ENCODE measurements at places on chromosomes 7 and 10.

DNA sequence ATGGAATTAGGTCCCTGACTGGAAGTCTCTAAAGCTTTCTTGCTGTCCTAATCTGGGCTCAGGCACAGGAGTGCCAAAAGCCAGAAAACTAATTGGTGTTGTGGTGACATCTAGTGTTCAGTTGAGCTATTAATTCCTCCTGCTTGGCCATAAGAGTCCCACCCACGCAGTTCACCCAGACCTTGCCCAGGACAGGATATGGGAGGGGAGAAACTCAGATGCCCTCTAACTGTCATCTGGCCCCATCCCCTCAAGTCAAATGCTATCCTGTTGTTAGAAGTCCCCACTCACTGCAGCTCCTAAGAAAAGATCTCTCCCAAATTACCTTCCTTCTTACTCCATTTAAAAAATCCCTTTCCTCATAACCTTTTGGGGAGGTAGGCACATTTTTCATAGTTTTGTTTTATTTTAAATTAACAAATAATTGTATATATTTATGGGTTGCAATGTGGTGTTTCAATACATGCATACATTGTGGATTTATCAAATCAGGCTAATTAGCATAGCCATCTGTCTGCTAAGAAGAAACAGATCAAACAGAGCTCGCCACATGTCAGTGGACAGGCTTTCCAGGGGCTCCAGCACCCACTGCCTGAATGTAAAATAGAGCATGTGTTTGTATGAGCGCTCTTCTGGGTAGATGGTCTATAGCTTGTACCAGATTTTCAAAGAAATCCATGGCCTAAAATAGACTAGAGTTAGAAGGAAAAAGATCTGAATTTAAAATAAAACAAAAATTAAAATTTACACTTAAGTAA, 84.0 kb downstream of the GSAP start:
- peak; percentile 88 for DNase-seq

- DNase-seq = no peak
Observed at GRCh38 chr7:29112721-29113120, 33.6 kb downstream of the CPVL start.

DNA sequence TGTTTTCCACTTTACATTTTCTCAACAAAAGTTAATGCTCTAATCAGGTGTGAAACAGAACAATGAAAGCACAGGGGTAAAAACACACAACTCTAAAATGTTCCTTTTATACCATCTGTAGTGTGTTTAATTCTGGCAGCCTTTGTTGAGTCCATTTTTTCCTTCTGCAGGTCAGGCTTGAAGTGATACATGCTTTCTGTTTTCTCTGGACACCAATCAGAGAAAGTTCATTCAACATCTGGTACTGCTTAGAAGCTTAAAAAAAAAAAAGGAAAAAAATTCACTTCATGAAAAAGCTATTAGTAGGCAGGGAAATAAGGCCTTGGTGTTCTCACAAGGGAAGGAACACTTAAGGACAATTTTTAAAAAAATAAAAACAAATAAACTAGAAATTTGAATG, 231.3 kb upstream of the RHOBTB1 start:
- peak; percentile 46 for DNase-seq

DNA sequence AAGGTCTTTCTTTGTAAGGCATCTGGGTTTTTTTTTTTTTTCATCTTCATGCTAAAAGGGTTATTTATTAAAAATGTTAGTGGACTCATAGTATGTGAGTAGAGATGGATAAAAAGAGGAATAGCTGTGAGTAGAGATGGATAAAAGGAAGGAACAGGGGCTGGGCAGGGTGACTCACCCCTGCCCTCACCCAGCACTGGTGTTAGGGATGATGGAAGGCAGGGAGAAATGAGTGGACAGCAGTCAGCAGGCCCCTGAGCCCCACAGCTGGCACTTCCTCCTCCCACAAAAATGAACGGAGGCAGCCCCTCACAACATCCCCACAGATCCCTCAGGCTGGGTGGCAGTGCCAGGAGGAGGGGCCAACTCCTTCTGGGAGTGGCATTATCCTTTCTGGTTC, 39.3 kb downstream of the ANTXRL start:
- peak; percentile 32 for DNase-seq

DNA sequence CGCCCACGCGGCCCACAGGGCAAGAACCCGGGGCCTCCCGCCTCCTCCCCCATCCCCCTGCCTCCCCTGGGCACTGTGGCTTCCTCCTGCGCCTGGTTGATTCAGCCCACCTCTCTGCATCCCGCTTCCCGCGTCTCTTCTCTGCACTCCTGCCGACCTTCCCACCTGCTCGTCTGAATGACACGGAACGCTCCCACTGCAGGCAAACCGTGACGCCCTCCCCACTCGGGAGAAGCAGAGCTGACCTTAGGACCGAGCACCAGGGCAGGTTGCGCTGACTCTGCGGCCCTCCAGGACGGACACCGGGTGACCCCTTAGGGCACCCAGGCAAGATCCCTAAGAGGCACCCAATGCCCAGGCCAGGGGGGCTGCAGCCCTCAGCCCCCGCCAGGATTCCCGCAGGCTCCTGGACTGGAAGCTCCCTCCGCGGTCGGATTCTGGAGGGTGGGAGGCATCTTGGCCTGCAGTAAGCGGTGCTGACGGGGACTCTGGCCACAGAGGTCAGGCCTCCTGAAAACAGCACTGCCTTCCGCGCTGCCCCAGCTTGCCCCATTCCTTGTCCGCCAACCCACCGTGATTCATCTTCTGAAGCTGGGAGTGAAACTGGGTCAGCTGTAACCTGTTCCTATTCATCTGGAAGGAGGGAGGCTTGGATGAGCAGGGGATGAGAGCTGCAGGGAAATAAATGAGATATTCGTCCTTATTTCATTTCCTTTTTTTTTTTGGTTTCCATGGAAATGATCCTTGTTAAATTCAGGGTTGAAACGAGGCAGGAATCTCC, 990 bp downstream of the CALML3 start:
- no peak for DNase-seq

DNA sequence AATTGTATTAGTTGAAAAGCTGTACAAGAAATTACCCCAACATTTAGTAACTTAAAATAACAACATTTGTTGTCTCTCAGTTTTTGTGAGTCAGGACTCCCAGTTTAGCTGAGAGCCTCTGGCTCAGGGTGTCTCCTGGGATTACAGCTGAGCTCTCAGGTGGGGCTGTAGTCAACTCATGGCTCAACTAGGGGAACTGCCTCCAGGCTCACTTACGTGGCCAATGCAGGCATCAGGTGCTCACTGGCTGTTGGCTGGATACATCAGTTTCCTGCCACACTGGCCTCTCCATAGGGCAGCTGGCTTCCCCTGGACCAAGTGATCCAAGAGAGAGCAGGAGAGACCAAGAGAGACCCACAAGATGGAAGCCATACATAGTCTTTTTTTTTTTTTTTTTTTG, 17.5 kb downstream of the CCNY start:
- no peak for DNase-seq

DNA sequence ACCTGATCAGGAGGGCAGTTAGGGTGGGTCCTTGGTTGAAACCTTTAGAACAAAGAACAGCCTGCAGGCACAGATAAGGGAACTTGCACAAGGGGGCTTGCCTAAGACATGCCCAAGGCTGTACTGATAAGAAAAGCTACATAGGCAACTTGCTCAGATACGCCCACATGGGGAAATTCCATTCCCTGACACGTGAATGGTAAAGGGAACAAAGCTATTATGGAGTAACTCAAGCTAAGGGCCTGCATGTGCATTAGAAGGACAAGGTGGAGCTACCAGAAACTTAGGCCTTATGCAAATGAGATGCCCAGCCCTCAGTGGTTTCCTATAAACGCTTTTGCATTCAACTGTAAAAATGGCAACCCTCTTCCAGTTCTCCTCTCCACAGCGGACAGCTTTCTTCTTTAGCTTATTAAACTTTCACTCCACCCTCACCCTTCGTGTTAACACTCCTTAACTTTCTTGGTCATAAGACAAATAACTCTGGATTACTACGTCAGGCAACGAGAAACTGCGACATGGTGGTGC, 1192.1 kb upstream of the CELF2 start:
- DNase-seq = no peak

DNA sequence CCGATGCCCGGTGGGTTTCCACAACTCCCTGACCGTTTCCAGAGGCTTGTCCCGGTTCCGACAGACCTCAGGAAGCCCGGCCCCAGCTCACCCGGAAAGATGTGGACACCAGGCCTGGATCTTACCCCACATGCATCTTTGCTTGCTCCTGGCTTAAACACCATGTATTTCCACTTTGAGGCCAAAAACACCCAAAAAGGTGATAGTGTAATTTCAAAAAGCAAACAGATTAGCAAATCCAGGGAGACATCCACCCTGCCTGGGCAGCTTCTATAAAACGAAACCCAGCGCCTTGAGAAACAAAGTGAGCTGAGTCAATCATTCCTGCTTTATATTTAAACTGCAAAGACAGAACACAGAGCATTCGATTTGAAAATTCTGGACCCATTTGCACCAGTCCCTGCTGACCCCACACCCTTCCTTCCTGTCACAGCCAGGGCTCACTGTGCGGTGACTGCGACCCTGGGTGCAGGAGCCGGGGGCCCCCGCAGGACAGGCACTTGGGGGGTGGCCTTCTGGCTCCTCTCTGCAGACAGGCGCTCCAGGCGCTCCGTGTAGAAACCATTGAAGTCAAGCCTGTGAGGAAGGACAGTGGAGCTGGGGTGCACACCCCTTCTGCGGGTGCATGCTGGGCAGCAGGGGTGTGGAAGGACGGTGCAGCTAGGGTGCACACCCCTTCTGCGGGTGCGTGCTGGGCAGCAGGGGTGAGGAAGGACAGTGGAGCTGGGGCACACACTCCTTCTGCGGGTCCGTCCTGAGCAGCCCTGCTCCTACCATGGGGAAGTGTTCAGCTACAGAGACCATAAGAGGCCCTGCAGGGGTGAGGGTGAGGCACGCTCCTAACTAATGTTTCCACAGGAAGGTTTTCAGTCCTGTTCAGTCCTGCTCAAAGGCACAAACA, 2.9 kb upstream of the ADAM8 start:
- no peak for DNase-seq

DNA sequence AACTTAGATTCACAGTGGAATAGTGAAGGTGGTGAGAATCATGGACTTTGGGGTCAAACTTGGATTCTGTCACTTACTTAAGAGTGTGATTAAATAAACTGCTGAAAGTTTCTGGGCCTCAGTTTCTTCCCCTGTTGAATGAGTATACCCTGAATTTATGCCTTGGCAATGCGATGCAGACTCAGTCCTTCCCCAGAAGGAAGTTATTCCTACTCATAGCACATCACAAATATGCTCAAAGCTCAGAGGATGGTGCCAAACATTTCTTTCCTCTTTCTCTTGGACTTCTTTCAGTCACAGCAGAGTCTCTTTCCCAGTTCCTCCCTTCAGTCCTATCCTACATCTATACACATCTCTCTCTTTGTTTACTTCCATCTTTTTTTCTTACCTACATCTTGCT, 45.1 kb downstream of the ASB4 start:
- no peak for DNase-seq

- DNase-seq = no peak
Observed at GRCh38 chr7:8592167-8592566, 158.8 kb downstream of the NXPH1 start.

DNA sequence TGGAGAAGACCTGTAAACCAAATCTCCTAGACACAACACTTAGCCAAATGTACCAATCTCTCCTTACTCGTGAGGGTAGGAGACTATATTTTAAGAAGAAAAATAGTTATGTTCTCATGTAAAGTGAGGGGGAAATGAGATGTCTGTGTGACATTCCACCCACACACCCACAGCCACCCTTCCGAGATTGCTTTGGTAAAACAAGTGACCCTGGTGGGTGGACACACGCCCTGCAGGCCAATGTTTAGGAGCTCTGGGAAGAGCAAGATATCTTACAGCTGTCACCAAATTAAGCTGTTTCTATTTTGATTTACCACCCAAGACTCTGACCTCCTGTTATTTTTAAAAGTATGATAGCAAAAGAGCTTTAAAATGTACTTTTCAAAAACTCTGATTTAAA, 147.2 kb upstream of the PFKP start:
- no peak for DNase-seq

- DNase-seq = no peak
Observed at GRCh38 chr10:1243486-1244234, 187.5 kb downstream of the WDR37 start.

DNA sequence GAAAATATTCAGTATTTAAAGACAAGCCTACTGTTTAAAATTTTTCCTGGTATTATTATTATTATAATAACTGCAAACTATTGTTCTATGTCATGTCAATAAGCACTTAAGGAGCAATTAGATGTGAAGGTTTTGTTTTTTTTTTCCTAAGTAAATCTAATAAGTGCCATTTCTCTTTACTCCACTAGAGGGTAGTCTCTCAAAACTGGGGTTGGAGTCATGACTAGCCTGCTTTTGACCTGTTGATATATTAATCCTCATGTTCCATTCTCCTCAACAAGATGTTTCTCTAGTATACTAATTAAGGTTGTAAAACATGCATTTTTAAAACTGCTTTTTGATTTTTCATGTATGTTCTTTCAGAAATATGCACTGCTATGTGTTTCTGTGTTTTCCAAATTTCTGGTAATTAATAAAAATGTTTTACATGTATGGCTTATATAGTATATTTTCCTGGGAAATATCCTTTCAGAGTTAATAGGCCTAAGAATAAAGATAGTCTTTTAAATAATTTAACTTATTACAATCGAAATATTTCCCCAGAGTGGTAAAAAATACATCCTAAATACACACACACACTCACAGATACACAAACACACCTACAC, 1.0 kb upstream of the LRRN3 start:
- DNase-seq = peak; percentile 59

GRCh38 chr7:56291-56913, 136.0 kb upstream of the FAM20C start:
- no peak for DNase-seq

- DNase-seq = peak; percentile 44
Observed at GRCh38 chr10:88791924-88792323, 10.6 kb upstream of the LIPM start.

GRCh38 chr10:79145517-79146470, 77.0 kb downstream of the ZMIZ1 start:
- DNase-seq = peak; percentile 74

DNA sequence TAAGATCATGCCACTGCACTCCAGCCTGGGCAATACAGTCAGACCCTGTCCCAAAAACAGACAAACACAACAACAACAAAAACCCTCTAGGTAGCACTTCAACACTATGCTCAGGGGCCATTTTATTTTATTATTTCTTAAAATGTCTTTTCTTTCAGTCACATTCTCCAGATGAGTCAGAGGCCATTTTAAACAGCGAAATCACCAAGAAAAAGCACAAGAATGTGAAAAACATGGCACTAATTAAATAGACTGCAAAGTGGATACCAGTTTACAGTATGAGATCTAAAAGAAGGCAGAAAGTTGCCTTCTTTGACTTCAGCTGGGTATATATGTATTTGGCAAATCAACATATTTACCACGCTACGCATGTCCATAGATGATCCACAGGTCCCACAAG, 6.1 kb upstream of the FGL2 start:
- peak; percentile 55 for DNase-seq

GRCh38 chr10:37236093-37236492, 110.7 kb downstream of the ANKRD30A start:
- no peak for DNase-seq

Measured in EH (cell line).